ENCODE measurements at places on chromosomes 6 and 20.
A peak's percentile ranks its signal among the peaks of the same experiment; 100 is the strongest.

- DNase-seq, result no peak
These were observed 44.7 kb upstream of the FOXQ1 start for GRCh38 chr6:1267057-1267732.

- DNase-seq, result peak; percentile 50
These were observed 865 bp downstream of the STK38 start for GRCh38 chr6:36546308-36546919.

GRCh38 chr6:129894921-129895320, 33.8 kb upstream of the TMEM244 start:
- DNase-seq, result no peak

GRCh38 chr6:81889377-81890053, 137.0 kb upstream of the TENT5A start:
- DNase-seq, result no peak

- no peak for DNase-seq
These were observed 1.6 kb downstream of the KCNG1 start for GRCh38 chr20:51021067-51022025.

DNA sequence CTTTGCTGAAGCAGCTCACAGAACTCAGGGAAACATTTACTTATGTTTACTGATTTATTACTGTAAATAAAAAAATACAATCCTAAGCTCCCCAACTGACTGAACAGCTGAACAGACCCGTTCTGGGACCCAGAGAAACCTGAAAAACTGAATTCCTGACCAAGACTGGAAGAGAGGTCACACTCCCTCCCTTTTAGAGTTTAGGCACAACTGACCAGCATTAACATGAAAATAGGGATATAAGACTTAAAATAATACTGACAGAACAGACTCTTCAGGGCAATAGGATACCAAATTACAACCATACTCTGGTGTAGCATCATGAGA, 11.7 kb upstream of the RPS10 start:
- no peak for DNase-seq

- no peak for DNase-seq
These were observed 168.4 kb downstream of the TBXT start for GRCh38 chr6:165999279-165999678.

- no peak for DNase-seq
These were observed 5.7 kb downstream of the CCDC170 start for GRCh38 chr6:151499551-151499950.

DNA sequence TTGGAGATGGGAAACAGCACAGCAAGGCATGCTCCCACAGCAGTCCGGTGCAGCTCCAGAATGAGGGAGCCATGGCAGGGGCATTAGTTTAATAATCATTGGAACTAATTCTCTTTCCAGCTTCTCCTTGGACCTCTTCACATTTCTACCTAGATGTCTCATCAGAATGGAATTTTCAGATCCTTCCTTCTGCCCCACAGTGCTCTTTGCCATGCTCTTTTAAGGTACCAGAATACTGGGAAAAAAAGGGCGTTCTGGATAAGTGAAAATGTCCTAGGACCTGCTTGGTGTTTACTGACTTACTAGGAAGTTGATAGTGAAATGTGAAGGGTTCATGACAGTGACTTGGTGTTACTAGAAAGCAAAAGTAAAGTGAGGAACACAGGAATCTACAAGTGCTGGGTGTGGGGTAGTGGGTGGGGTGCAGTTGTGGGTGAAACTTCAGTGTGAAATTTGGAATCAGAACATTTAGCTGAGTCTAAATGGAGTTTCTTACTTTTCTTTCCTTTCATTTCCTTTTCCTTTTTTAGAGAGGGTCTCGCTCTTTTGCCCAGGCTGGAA, 207.1 kb downstream of the ARID1B start:
- no peak for DNase-seq

GRCh38 chr20:46088409-46089166, 1.2 kb downstream of the NCOA5 start:
- no peak for DNase-seq

GRCh38 chr6:109019911-109020310, 74.7 kb downstream of the SESN1 start:
- DNase-seq, result peak; percentile 61

DNA sequence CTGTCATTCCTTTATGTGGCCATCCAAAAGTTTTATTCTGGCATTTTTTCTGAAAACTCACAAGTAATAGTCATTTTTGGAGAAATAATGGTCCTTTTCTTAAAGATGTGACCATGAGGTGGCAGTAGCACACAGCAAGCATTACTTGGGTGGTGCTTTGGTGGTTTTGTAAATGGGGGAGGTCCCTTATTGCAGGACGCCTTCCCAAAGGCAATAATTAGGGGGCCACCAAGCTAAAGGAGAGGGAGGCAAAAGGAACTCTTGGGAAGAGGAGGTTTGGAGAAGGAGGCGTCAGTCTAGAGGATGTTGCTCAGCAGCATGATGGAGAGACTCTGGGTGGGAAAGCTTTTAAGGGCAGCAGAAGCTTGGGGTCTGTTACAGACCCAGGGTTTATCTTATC, 422.6 kb upstream of the MMS22L start:
- DNase-seq, result no peak

GRCh38 chr6:157228426-157229131, 94.7 kb downstream of the TMEM242 start:
- no peak for DNase-seq

DNA sequence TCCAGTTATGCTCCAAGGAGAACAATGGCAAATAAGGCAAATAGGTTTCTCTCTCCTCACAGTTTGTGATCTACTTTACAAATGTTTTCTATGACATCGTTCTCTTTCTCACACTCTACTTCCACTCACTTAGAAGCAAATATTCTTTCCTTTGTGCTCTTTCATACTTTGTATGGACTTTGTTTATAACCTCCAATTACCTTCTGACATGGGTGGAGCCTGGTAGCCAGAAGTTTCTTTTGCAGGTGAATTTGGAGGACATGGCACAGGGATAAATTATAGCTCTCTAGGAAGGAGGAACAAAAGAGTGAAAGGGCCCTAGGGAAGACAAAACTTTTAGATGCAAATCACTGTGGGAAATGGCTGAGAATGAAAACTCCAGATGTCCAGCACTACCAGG, 69.3 kb downstream of the OPN5 start:
- no peak for DNase-seq

DNA sequence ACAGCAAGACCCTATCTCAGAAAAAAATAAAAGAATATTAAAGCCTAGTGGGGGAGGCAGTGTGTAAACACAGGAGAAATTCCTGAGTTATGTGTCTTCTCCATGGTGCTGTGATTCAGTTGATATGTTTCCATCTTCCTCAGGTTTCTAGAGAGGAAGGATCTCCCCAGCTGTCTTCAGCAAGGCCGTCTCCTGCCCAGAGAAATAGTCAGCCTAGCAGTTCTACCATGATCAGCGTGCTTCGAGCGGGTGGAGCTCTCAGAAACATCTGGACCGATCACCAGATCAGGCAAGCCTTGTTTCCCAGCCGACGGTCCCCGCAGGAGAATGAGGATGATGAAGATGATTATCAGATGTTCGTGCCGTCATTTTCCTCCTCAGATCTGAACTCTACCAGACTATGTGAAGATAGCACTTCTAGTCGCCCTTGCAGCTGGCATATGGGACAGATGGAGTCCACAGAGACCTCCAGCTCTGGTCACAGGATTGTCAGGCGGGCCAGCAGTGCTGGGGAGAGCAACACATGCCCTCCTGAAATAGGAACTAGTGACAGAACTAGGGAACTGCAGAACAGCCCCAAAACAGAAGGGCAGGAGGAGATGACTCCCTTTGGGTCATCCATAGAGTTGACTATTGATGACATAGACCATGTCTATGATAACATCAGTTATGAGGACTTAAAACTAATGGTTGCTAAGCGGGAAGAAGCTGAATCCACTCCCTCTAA, 34.9 kb upstream of the MTHFD1L start:
- DNase-seq, result no peak

GRCh38 chr6:77228279-77228678, 235.0 kb downstream of the HTR1B start:
- no peak for DNase-seq

DNA sequence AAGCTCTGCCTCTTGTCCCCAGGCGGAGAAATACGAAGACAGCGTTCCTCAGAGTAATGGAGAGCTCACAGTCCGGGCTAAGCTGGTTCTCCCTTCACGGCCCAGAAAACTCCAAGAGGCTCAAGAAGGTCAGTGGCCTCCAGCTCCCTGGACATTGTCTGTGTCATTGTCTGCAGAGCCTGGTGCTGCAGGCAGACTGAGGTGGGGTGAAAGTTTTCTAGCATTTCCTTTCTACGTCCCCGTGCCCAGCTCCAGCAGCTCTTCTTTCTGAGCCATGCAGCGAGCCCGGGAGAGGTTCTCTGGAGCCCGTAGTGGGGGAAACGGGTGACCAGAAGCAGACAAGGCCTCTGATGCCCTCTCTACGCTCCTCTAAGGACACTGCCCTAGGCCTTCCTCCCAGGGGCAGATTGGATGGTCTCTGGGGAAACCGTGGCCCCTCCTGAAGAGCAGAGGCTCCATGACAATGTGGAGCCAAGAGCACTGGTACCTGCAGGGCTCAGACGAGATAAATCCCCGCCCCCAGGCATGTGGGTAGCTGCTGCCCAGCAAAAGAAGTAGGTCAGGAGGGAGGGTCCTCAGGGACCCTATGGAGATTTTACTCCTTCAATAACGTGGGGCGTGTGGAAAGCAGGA, 58.4 kb downstream of the EZR start:
- DNase-seq, result no peak

GRCh38 chr6:53294095-53294494, 54.7 kb downstream of the ELOVL5 start:
- DNase-seq, result no peak

GRCh38 chr20:1896484-1897258, 1.5 kb downstream of the SIRPA start:
- DNase-seq, result no peak

DNA sequence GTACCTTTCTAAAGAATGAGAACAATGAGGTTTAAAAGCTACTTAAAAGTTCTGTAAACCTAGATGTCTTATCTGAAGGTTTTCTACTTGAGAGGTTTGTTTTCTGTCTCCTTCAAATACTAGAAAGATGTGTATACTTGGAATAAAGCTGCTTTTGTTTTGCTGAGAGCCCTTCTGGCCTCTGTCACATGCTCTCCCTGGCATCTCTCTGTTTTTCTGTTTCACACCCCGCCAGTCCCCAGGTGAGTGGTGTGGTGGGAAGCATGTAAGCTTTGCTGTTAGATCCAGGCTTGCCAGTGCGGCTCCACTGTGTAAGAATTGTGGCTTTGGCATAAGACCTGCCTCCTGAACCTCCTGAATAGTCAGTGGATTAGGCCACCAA, 56.8 kb downstream of the SNX9 start:
- no peak for DNase-seq

DNA sequence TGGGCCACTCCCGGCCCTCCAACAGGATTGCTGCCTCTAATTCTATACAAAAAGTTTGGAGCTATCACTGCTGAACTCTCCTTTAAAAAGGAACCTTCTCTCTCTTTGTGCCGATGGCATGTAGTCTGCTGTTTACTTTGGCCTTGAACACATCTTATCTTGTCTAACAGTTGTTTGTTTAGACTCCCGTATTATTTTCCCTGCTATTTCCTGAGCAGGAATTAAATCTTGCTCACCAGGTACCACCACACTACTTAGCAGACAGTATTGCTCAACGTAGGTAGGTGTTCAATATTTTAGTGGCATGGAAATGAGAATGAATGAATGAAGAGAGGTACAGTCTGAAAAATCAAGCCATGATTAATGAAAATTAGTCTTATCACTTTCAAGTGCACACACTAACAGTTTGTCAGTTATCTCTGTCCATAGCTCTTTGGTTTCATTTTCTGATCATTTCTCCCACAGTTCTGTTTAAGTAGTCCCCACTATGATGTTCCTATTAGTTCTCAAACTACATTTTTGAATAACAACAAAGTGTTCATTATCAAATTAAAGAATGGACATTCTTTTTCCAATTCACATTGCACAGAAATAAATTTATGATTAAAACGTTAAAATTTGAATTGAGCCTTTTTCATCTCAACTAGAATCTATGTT, 6.8 kb upstream of the HEY2 start:
- no peak for DNase-seq

DNA sequence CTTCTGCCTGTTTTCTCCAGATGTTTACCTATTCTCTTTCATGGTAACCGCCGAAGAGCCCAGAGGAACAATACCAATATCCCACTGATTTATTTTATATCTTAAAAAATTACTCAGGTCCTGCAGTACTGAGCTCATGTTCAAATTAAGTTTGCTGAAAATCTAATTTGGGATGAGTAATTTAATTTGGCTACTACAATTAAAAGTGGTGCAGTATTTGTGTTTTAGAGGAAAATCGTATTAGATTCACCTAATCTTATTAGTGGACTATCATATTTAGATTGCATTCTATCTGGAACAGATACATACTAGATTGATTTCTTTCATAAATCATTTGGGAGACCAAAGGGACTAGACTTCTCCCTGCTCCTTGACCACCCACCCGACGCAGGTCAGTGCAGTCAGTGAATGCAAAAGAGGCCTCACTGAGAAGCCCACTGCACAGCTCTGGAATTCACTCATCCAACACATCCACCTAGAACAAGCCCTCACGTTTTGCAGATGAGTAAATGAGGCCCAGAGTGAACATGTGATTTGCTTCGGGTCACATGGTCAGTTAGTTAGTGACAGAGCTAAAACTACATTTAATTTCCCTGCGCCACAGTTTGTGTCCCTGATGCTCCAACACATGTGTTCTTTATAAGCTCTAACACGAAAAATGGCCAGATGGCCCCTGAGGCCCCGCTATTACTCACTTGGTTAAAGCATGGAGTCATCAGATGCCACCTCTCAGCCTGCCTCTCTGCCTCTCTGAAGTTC, 101.8 kb downstream of the TRERF1 start:
- no peak for DNase-seq

GRCh38 chr6:168865-169455, 123.3 kb upstream of the DUSP22 start:
- DNase-seq, result no peak

DNA sequence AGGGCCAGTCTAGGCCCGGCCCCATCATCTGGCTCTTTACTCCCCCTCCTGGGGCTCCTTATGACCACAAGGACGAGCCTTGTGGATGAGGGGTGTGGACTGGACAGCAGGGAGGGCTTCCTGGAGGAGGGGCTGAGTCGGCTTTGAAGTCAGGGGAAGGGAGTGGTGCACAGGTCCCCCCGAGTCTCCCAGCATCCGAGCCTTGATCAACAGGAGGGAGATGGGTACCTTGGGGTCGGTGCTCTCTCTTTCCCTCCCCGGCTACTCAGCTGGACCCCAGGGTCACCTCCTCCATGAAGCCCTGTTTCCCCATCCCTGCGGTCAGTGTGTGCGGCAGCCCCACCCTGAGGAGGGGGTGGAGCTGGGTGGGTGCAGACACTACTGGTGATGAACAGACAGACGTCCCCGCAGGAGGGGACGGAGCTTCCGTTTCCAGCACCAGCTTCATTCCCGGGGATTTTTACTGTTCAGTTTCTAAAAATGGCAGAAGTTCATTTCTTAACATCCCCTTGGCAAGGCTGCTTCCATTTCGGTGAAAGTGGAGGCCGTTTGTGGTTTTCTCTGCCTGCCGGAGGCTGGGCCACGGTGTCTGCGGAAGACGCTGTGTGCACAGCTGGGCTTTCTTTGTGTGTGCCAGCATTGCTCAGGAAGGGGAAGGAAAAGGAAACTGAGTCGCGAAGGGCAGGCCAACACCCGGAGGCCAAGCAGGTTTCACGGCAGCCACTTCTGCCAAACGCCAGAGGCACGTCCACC, 19.6 kb downstream of the NTSR1 start:
- no peak for DNase-seq
